NCI-H446 treated with DMSO at 0.1 percent for 48 hours (cell line): ENCODE measurements at places on chromosomes 5 and 9.

GRCh38 chr5:174378121-174378874, 332.8 kb downstream of the NSG2 start:
- no peak for DNase-seq

DNA sequence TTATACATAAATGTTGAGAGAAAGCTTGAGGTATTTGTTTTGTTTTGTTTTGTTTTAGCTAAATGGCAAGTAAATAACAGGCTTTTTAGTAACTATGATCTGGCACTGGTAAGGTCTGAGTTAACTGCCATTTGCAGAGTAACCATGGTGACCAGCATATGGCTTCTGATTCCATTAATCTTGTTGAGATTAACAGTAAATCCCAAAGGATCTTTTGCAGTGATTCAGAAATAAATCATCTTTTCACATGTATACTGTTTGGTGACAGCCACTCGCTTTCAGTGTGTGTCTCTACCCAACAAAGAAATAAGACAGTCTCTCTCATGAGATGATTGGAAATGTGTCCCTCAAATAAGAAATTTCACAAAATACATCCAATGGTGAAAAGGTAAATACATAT, 235.6 kb downstream of the RAB3C start:
- DNase-seq, result peak; percentile 30

DNA sequence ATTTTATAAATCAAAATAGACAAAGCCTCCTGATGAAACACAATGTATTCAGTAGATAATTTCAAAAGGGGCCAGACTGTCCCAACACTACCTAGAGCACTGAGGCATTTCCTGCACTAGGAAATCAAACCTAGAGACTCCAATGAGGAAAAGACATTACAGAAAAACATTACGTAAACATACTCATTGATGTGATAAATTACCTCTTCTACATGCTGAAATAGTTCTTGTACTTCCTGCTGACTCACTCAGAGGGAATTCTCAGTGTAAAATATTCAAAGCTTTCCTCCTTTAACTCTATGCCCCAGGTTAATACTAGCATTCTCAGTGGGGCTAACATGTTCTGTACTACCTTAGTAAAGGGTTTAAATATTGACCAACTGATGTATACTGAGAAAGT, 178.0 kb downstream of the ESM1 start:
- DNase-seq, result no peak

- no peak for DNase-seq
These were observed 132.1 kb downstream of the PHF2 start for GRCh38 chr9:93708289-93708986.

DNA sequence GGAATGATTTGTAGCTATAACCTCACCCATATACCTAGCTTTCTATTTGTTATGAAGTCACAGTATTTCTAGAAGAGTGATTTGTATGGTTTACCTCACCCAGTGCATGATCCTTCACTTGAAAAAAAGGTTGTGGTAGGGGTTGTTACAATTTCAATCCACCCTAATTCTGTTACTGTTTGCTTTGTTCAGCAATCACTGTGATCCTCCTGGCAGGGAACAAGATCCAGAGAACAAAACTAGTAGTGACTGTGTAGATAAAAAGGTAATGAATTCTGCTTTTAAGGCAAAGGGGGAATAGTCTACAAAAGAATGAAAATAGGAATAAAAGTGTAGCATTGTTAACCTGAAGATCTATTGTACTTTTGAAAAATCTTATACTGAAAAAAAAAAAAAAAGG, 191.3 kb upstream of the SH3GL2 start:
- no peak for DNase-seq

- no peak for DNase-seq
These were observed 30.8 kb downstream of the ACSL6 start for GRCh38 chr5:131980696-131981095.

DNA sequence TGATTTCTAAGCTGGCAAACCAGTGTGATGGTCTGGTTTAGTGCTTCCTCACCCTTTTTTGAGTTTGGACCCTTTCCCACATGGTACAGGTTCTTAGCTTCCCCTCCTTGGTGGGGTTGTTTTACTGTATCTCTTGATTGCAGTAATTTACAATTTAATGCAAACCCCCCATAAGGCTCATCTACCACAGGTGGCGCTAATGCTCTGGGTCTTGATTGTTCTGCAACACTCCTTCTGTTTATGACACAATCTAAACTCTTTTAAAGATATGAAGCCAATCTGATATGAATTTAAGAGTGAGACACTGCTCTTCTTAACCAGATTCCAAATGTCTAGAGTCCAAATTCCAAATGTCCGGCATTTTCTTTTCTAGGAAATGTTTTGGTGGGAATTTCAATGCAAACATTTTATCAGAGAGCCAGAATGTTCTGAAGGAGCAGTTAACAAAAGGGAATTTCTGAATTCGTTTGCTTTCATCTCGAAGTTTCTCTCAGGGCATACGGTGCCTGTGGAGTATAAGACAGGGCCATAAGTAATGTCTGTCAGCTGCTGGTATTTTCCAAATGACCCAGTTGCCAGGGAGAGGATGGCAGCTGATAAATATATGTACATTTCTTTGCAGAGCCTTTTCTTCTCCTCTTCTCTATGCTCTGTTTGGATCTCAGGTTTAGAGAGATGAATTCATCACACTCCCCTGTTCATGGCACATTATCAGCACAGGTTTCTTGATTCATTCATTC, 246.8 kb downstream of the ARHGAP26 start:
- DNase-seq, result peak; percentile 23

GRCh38 chr5:93078082-93079038, 502.7 kb downstream of the NR2F1-AS1 start:
- peak; percentile 81 for DNase-seq

DNA sequence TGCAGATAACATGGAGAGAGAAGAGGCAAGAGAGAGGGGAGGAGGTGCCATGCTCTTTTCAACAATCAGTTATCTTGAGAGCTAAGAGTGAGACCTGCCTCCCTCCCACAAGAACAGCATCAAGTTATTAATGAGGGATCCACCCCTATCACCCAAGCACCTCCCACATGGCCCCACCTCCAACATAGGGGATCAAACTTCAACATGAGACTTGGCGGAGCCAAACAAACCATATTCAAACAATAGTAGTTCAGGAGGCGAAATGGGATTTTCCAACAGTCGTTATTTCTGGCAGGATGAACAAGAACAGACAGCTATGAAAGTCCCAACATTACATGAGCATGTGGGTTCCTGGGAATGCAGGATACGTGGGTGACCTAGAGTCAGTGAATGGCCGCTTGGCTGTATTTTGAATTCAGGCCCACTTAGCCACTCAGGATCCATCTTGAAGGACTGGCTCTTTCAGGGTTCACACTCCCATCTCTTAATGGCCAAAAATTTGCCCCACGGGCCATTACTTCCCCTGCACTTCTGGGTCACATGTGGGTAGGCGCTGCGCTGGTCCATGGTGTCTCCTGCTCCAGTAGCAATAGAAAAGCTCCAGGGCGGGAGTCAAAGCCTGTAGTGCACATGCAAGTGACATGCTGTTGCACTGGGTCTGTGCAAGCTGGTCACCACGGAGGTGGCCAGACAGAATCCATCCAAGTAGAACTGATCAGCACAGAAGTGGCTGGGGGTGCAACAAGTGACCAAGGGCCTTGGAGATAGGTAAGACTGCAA, 7.1 kb upstream of the FAF2 start:
- DNase-seq, result no peak

GRCh38 chr5:154329519-154330040, 116.2 kb upstream of the SAP30L start:
- no peak for DNase-seq

- no peak for DNase-seq
These were observed 2.5 kb downstream of the TLX3 start for GRCh38 chr5:171311322-171312077.

GRCh38 chr9:5620494-5620893, 8.4 kb upstream of the RIC1 start:
- no peak for DNase-seq

DNA sequence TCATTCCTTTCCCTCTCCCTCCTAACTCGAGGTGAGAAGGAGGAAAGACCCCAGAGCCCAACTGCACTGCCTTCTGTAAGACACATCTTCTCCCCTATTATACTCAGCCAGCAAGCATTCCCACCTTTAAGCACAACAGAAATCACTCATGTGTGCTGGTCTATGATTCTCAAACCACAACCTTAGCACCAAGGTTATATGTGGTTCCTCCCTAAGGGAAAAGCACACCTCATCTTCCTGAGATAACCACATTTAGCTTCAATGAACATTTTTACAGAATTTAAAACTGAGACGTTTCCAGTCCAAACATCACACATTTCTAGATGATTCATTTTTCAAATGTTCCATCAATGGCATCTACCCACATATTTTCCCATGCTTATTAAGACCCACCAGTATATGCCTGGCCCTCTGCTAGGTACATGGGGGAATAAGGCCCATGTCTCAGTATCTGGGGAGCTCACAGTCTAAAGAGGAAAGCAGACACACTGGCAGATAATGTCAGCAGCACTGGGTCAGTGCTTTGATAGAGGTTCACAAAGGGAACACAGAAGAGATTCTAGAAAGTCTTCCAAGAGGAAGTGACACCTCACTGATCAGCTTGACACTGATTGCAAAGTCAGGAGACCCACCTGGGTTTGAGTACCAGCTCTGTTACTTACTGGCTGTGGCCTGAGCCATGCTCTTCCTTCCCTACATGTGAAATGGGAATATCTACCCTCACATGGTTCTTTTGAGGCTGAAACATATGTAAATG, 245.4 kb downstream of the DENND1A start:
- no peak for DNase-seq

DNA sequence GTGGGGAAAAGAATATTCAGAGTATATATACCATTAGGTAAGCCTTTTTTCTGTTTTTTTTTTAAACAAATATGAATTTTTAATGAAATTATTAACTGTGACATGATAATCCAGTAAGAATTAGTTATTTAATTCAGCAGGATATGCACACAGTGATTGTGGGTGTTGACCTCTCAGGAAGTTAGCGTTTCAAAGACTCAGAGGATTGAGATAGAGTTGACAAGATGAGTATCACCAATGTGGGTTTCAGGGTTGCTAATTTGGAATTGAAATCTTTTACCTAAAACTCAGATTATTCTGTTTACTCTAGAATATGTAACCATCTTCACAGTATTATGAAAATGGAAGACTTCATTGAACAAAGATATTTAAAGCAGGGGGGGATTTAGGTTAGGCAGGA, 56.2 kb downstream of the FOCAD start:
- DNase-seq, result no peak

- DNase-seq, result no peak
These were observed 4.5 kb upstream of the IL7R start for GRCh38 chr5:35852084-35852734.
